Foreskin keratinocyte (primary cell): ENCODE measurements at places on chromosomes 4 and X.
A peak's percentile ranks its signal among the peaks of the same experiment; 100 is the strongest.

DNA sequence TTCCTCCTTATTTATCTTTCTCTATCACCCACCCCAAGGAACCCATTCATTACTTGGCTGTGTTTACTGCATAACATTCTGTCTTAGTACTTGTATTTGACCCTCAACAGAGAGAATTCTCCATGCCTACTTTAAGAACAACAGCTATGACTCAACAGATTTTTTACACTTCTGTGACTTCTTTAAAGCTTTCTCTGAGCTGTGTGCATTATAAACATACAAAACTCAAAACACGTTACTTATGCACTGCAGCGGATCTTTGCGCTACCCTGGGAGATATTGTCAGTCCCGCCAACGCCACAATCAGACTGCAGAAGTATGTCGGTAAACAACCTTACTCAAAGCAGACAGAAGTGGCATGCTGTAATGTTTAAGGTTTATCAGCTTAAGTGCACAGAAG is 35.1 kb downstream of the PRKX start:
- no peak for DNase-seq

DNA sequence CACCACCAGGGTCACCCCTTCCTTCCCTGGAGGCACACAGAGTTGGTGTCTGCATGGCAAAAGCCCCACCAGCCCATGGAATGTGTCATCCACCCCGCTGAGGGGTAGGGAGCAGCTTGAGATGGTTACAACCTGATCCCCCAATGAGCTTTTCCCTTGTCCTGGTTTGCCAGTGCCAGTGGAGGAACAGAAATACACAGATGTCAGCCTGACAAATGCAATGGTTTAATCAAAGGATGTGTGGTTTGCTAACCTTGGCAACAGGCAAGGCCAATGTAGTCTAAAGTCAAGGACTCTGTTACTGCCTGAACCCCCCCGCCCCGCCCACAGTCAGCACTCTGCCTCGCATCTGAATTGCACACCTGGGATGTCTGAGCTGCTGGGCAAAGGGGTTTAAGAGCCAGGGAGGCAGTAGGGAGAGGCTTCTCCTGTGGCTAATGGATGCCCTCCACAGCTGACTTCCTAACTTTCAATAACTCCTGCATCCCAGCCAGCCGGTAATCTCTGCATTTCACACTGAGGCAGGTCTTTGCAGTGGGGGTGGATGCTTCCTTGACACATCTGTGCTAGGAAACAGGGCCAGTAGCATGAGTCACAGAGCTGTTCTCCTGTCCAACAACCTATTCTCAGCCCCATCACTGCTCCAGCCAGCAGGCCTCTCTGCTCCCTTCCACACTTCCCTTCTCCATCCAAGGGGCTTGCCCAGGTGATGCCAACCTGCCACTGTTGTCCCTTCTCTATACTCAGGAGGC is 137.5 kb downstream of the AMMECR1 start:
- peak; percentile 64 for DNase-seq

GRCh38 chr4:1711571-1712215 is 426 bp downstream of the SLBP start:
- DNase-seq = no peak

GRCh38 chrX:143633461-143634308 is 2.2 kb downstream of the SLITRK4 start:
- no peak for DNase-seq

- no peak for DNase-seq
Observed at GRCh38 chr4:5789141-5789540, 78.1 kb downstream of the EVC start.

DNA sequence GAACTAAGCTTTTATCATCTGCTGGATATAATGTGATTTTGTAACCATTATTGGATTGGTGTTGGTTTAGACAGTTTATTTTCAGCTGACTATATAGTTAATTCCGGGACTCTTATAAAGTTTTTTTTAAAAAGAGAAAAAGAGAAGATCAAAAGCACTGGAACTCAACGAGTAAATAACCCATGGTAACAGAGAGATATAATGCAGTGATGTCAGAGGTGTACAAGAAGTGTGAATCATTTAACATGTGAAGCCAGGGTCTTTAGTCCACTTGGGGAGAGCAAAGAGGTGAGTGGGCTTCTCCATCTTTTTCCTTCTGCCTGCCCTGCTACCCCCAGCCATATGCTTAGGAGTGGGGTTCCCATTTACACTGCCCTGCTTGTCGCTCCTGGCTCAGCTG is 3.2 kb downstream of the TMEM165 start:
- DNase-seq = no peak

- no peak for DNase-seq
Observed at GRCh38 chr4:113070755-113071154, 21.3 kb downstream of the ANK2 start.
